ENCODE measurements at places on chromosomes 2 and 18.

DNA sequence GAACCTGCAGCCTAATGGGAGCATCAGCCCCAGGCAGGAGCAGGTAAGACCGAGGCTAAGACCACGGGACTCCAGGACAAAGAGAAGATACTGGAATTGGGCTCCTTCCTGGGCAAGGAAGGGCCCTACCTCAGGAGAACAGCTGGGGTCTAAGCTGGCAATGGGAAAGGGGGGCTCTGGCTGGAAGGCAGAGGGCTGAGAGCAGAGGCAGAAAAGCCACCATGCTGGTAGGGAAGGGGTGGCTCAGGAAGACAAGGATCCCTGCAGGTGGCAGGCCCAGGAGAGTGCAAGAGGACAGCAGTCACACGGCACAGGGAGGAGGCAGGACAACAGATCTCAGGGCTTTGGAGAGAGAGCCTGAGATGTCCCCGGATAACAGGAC, 203.5 kb downstream of the NDUFA10 start:
- no peak for DNase-seq

DNA sequence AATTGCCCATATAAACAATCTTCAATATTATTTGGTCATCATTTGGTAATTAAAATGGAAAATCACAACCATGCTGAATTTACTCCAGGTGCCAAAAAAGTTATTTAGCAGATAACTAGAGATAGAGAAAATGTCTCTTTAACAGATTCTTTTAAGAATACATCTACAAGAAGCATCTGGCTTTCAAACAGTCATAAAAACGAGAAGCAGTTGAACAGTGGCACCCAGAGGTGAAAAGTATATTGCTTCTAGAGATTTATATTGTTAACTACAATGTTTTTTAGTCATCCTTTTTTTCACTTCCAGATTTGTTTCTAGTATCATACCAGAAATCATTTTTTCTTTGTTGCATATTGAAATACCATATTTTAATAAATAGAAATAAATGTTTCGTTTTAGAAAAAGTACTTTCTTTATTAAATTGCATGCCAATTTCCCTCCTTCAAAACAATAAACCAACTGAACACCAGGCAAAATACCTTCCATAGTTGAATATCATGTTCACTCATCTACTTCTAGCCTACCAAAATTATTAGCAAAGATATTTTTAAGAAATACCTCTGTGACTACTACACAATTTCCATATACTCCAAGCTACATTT, 65.4 kb upstream of the HNRNPA3 start:
- peak; percentile 53 for DNase-seq

GRCh38 chr2:127465258-127465657, 47.0 kb downstream of the PROC start:
- no peak for DNase-seq

DNA sequence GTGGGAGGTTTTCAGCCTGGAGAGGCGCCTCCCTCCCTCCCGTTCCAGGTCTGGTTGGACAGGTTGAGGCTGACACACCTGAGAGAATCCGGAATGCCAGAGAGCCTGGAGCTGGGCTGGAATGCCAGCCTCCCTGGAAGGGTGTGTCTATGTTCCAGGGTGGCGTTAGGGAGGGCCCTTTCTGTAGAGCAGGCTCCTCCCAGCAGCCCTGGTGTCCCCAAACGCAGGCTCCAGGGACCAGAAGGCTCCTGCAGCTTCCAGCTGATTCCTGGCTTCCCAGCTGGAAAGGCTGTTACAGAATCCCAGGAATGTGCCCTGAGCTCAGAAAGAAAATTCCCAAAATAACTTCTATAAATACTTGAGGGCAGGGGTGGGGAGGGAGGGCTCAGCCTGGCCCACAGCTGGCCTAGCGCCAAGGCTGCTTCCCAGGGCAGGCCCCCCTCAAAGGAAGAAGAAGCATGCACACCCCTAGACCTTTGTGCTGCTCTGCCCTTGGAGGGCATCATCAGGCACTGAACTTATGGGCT, 85.4 kb downstream of the STPG4 start:
- DNase-seq, result peak; percentile 56

DNA sequence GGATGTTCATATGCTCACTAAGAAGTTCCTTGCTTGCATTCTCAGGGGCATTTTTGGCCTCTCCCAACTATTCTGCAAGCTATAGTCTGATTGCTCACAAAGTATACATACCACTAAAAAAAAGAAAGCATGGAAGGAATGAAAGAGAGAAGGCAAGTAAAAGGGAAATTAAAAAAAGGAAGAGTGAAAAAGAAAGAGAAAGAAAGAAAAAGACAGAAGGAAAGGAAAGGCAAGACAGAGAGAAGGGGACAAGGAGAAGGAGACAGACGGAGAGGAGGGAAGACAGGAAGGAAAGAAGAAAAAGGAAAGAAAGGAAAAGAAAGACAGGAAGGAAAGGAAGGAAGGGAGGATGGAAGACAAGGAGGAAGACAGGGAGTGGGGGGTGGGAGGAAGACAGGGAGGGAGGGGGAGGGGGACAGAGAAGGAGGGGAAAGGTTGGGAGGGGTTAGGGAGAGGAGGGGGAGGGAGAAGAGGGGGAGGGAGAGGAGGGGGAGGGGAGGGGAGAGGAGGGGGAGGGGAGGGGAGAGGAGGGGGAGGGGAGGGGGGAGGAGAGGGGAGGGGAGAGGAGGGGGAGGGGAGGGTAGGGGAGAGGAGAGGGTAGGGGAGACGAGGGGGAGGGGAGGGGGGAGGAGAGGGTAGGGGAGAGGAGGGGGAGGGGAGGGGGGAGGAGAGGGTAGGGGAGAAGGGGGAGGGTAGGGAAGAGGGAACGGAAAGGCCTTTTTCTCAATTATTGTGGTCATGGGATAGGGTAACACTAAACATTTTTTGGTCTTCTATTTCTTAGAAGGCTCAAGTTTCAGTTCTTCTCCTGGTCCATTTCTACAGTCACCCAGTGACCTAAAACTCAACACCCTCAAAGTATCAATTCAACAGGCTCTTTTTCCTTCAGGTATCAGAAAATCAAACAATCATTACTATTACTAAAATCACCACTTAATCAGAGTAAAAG, 50.7 kb downstream of the CERKL start:
- DNase-seq, result no peak

DNA sequence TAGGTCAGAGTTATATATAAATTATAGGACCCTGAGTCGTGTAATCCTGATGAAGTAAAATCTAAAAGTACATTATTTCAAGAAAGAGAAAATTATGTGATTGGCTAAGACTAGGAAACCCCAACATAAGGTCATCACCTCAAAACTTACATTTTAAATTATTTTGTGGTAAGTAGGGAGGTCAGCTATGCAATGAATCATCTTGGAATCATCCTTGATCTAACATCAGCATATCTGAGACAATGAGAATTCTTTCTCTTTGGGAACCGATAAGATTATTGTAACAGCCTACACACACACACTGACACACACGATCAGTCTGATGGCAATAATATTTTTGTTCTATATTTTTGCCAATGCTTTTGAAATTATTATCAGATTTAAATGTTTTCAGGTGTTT, 904.8 kb upstream of the CHAC2 start:
- DNase-seq, result no peak

GRCh38 chr2:109386004-109386695, 227.6 kb downstream of the SEPTIN10 start:
- DNase-seq, result no peak

GRCh38 chr2:30781961-30782533, 25.2 kb downstream of the CAPN13 start:
- no peak for DNase-seq

DNA sequence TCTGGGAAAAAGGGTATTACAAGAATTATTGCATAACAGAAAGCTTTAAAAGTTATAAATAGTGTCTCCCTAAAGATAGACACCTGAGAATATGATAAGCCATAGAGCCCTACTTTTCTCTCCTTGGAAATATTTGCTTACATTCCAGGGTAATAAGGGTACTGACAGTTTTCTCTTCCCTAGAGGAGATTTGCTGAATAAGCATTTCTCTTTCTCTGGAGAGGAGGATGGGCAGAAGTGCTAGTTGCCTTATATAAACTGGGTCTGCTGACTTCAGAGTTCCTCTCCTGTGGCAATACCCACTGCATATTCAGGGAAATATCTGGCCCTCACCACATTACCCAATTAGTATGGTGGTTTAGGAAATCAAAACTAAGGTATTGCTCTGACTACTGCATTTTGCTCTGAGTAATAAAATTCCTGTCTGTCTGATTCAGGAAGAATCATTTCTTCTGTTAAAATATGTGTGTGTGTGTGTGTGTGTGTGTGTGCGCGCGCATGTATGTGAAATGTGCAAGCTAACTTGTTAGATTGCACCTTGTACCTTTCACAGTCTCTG, 1391.3 kb downstream of the DSC3 start:
- DNase-seq, result no peak
